ENCODE measurements at places on chromosomes 12 and 14. TPM values are rescaled to one million over a fixed set of nuclear protein-coding genes. Genes with fewer than 3 reads are reported as not detected.

GRCh38 chr12:66008985-66009384 lies 121.6 kb downstream of the LLPH start:
- peaks cover 3% of the 10 kb centered on the region for H3K4me1 ChIP-seq
- no peak overlapping the region for H3K4me3 ChIP-seq
- H3K27ac ChIP-seq: no peak overlapping the region
- H3K27me3 ChIP-seq: no peaks in the 10 kb centered on the region

Gene MYRFL
- not detected for total RNA-seq

Gene KIF5A
- 0.43 TPM for total RNA-seq

DNA sequence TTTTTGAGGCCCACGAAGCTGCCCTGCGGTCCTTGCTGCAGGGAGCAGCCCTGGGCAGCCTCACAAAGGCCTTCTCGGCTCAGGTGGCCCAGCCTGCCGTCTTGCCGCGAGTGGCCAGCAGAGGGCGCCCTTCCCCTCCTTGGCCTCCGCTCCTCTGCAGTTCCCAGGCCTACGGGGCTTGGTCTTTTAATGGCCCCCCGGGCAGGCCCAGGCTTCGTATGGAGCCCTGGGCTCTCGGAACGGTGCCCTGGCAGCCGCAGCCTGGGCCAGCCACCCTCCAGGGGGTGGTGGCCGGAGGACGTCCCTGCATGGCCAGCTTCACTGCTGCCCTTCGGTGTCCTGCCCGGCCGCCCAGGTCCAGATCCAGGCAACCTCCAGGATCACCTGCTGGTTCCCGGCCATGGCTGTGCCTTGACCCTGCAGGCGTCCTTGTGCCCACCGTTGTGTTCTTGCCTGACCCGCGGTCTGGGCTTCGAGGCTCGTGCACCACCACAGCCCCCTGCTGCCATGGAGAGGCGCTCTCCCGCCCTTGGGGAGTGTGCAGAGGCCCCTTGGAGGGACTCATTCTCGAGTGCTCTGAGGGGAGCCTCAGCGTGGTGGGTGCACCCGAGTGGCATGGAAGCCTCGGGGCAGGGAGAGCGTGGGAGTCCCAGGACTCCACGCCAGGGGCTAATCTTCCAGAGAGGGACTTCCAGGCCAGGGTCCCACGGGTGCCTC lies 9.4 kb downstream of the ASPG start:
- no peak overlapping the region for H3K27ac ChIP-seq
- H3K4me3 ChIP-seq: no peak overlapping the region
- no peak for DNase-seq
- H3K4me1 ChIP-seq: peaks cover 3% of the 10 kb centered on the region
- H3K27me3 ChIP-seq: no peaks in the 10 kb centered on the region

Gene LRRC10
- not detected for total RNA-seq

GRCh38 chr12:5780536-5780935 lies 164.5 kb downstream of the ANO2 start:
- H3K36me3 ChIP-seq: no peaks in the 10 kb centered on the region
- peaks cover 8% of the 10 kb centered on the region for H3K27me3 ChIP-seq
- no peak overlapping the region for H3K27ac ChIP-seq
- peak; percentile 25 for DNase-seq
- no peak overlapping the region for H3K4me3 ChIP-seq

GRCh38 chr12:96989916-96990315 lies 82.9 kb downstream of the NEDD1 start:
- H3K36me3 ChIP-seq: no peaks in the 10 kb centered on the region
- DNase-seq: no peak
- no peak overlapping the region for H3K4me3 ChIP-seq
- peaks cover 5% of the 10 kb centered on the region for H3K4me1 ChIP-seq
- peaks cover 65% of the 10 kb centered on the region for H3K27me3 ChIP-seq

DNA sequence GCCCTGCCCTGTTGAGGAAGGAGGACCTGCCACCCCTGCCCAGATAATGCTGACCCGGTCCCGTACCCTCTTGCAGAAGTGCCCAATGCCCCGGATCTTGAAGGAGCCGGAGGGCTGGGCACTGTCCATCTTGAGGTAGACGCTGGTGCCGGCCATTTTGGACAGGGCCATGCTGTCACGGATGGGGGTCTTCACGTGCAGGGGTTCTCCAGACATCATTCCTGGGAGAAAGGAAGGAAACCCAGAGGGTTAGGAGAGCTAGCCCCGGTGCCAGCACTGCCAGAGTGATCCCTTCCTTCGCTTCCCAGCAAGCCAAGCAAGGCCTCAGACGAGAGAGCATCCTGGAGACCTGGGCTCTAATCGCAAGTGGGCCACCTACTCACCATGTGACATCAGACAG lies 4.2 kb downstream of the SDS start:
- no peak overlapping the region for H3K27ac ChIP-seq
- DNase-seq: no peak
- H3K36me3 ChIP-seq: no peaks in the 10 kb centered on the region
- H3K4me1 ChIP-seq: no peaks in the 10 kb centered on the region

DNA sequence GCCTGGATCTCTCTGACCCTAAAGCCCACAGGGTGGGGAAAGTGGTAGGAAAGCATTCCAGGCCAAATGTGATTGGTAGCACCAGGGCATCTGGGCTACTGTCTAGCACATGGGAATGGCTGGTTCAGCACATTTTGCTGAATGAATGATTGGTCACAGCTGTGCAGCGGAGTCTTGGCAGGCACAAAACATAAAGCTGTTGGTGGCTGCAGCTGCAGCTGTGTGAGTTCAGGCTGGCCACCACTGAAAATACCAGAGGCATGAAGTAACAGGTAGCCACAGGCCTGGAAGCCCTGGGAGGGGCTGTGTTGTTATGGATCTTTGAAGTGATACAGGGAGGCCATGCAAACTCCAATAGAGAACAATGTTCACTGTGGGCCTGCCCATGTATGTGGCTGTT lies 72.7 kb downstream of the MYRFL start:
- DNase-seq: no peak
- peaks cover 33% of the 10 kb centered on the region for H3K4me1 ChIP-seq
- no peak overlapping the region for H3K4me3 ChIP-seq
- no peaks in the 10 kb centered on the region for H3K36me3 ChIP-seq

Gene TAS2R14
- total RNA-seq: 2.7 TPM

GRCh38 chr12:82942991-82943401 lies 256.3 kb downstream of the TMTC2 start:
- no peaks in the 10 kb centered on the region for H3K36me3 ChIP-seq
- no peaks in the 10 kb centered on the region for H3K27me3 ChIP-seq
- peak overlapping the region; percentile 12 for H3K27ac ChIP-seq
- no peak overlapping the region for H3K4me3 ChIP-seq
- no peak for DNase-seq

DNA sequence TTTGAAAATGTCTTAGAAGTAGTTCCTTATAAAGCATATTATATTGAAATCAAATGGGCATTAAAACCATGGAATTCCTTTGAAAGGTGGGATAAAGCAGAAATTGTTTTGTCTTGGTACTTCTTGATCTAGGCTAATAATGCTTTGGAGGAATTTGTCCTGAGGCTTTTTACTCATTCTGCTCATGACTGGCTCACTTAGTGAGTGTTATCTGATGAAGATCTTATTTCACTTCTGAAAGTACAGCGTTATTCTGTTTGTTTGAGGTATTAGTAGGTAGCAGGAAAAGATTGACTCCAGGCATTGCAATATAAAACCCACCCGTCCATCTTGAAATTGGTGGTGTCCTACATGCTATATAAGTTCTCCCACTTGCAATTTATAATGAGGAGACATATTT lies 5.5 kb downstream of the C12orf71 start:
- no peak overlapping the region for H3K27ac ChIP-seq
- H3K36me3 ChIP-seq: peaks cover 15% of the 10 kb centered on the region
- no peak overlapping the region for H3K4me3 ChIP-seq
- H3K4me1 ChIP-seq: peaks cover 12% of the 10 kb centered on the region
- H3K27me3 ChIP-seq: no peaks in the 10 kb centered on the region

Gene DLK1
- 0.86 TPM for total RNA-seq

Gene NKX2-1
- not detected for total RNA-seq

Gene NUDT14
- total RNA-seq: 38.4 TPM

Gene AMDHD1
- not detected for total RNA-seq

GRCh38 chr12:118330421-118331018 lies 42.2 kb downstream of the TAOK3 start:
- peak overlapping the region; percentile 60 for H3K4me3 ChIP-seq
- peaks cover 5% of the 10 kb centered on the region for H3K36me3 ChIP-seq
- no peak for DNase-seq
- peak overlapping the region; percentile 97 for H3K27ac ChIP-seq
- H3K4me1 ChIP-seq: peaks cover 65% of the 10 kb centered on the region

GRCh38 chr12:94511506-94511905 lies 51.8 kb upstream of the CEP83 start:
- H3K36me3 ChIP-seq: no peaks in the 10 kb centered on the region
- no peak overlapping the region for H3K27ac ChIP-seq
- H3K27me3 ChIP-seq: peaks cover 25% of the 10 kb centered on the region

- H3K27ac ChIP-seq: no peak overlapping the region
- no peaks in the 10 kb centered on the region for H3K4me1 ChIP-seq
- no peak overlapping the region for H3K4me3 ChIP-seq
- H3K27me3 ChIP-seq: no peaks in the 10 kb centered on the region
These were observed 20.8 kb upstream of the AMN start for GRCh38 chr14:102901633-102902032.

- peaks cover 43% of the 10 kb centered on the region for H3K36me3 ChIP-seq
- DNase-seq: no peak
- H3K27me3 ChIP-seq: no peaks in the 10 kb centered on the region
These were observed 34.9 kb downstream of the GNS start for GRCh38 chr12:64724201-64724745.

GRCh38 chr14:23639891-23640523 lies 3.8 kb downstream of the DHRS2 start:
- H3K27ac ChIP-seq: no peak overlapping the region
- no peak for DNase-seq
- H3K4me3 ChIP-seq: no peak overlapping the region
- H3K36me3 ChIP-seq: no peaks in the 10 kb centered on the region
- H3K4me1 ChIP-seq: no peaks in the 10 kb centered on the region
- H3K27me3 ChIP-seq: no peaks in the 10 kb centered on the region

Gene INHBC
- total RNA-seq: not detected

- no peak overlapping the region for H3K27ac ChIP-seq
- no peaks in the 10 kb centered on the region for H3K36me3 ChIP-seq
- no peaks in the 10 kb centered on the region for H3K4me1 ChIP-seq
These were observed 55.2 kb downstream of the FOS start for GRCh38 chr14:75333606-75334548.

GRCh38 chr12:22406627-22407026 lies 72.1 kb upstream of the ST8SIA1 start:
- H3K27ac ChIP-seq: no peak overlapping the region
- H3K27me3 ChIP-seq: peaks cover 21% of the 10 kb centered on the region
- no peaks in the 10 kb centered on the region for H3K4me1 ChIP-seq
- DNase-seq: no peak

DNA sequence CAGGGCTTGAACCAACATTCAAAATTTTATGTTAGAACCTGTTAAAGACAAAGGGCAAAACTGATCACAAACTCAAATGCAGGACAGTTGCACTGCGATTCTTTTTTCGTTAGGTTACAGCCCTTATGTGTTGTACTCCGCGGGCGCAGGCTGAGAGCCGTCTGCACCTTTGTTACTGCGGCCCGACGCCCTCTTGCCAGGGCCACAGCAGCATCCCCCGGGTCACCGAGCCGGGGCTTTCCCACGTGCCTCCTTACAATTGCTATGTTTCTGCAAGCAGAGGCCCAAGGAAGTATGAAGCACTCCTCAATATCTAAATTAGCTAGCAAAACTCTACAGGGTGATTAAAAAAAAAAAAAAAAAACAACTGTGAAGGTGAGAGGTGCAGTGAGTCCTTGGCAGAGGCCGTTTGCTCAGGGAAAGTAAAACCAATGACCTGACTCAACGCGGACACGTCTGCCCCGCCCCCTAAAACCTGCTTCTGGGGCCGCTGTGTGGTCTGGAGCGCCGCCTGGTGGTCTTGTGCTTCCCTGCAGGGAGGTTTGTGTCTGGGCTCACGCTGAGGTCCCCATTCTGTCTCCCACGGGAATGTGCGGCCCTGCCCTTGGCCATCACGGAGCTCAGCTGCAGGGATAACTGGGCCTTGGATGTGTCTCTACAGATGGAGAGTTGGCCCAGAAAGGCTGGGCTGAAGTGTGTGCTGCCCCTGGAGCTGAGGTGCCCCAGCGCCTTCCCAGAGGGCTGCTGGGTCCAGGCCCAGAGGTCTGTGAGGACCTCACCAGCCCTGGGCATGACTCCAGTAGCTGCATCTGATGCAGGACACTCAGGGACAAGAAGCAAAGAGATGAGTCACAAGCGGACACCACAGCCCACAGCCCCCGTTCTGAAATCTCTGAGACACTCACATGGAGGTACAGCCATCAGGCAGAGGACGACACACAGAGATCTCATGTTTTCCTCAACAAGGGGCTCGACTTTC lies 418.5 kb downstream of the TMEM121 start:
- H3K27ac ChIP-seq: no peak overlapping the region
- no peaks in the 10 kb centered on the region for H3K4me1 ChIP-seq
- no peaks in the 10 kb centered on the region for H3K36me3 ChIP-seq
- H3K27me3 ChIP-seq: no peaks in the 10 kb centered on the region

- no peak for DNase-seq
- H3K4me1 ChIP-seq: no peaks in the 10 kb centered on the region
- no peak overlapping the region for H3K4me3 ChIP-seq
- no peak overlapping the region for H3K27ac ChIP-seq
These were observed 64.3 kb downstream of the PDE6H start for GRCh38 chr12:15037091-15037687.

GRCh38 chr14:58783792-58784511 lies 146.2 kb downstream of the DACT1 start:
- peaks cover 17% of the 10 kb centered on the region for H3K27me3 ChIP-seq
- no peaks in the 10 kb centered on the region for H3K36me3 ChIP-seq
- no peak overlapping the region for H3K27ac ChIP-seq

GRCh38 chr14:67335781-67336180 lies 23.8 kb downstream of the ATP6V1D start:
- peaks cover 57% of the 10 kb centered on the region for H3K36me3 ChIP-seq
- peaks cover 21% of the 10 kb centered on the region for H3K4me1 ChIP-seq
- no peak overlapping the region for H3K4me3 ChIP-seq
- DNase-seq: no peak

GRCh38 chr12:56872366-56872765 lies 61.8 kb downstream of the SDR9C7 start:
- DNase-seq: no peak
- H3K36me3 ChIP-seq: no peaks in the 10 kb centered on the region
- no peak overlapping the region for H3K4me3 ChIP-seq
- no peaks in the 10 kb centered on the region for H3K4me1 ChIP-seq
- H3K27me3 ChIP-seq: peaks cover 50% of the 10 kb centered on the region

Gene C12orf54
- not detected for total RNA-seq

Gene CCER1
- total RNA-seq: not detected

GRCh38 chr14:99689266-99690236 lies 5.5 kb downstream of the CYP46A1 start:
- DNase-seq: peak; percentile 73
- peaks cover 37% of the 10 kb centered on the region for H3K27me3 ChIP-seq
- no peak overlapping the region for H3K27ac ChIP-seq
- H3K36me3 ChIP-seq: no peaks in the 10 kb centered on the region
- no peaks in the 10 kb centered on the region for H3K4me1 ChIP-seq
